ENCODE measurements at places on chromosomes 3 and 15.

GRCh38 chr15:80629355-80629754, 65.8 kb upstream of the ABHD17C start:
- DNase-seq = no peak

- no peak for DNase-seq
Observed at GRCh38 chr3:38782148-38782547, 33.9 kb downstream of the SCN10A start.

GRCh38 chr15:98896802-98897732, 110.5 kb downstream of the PGPEP1L start:
- DNase-seq = no peak

DNA sequence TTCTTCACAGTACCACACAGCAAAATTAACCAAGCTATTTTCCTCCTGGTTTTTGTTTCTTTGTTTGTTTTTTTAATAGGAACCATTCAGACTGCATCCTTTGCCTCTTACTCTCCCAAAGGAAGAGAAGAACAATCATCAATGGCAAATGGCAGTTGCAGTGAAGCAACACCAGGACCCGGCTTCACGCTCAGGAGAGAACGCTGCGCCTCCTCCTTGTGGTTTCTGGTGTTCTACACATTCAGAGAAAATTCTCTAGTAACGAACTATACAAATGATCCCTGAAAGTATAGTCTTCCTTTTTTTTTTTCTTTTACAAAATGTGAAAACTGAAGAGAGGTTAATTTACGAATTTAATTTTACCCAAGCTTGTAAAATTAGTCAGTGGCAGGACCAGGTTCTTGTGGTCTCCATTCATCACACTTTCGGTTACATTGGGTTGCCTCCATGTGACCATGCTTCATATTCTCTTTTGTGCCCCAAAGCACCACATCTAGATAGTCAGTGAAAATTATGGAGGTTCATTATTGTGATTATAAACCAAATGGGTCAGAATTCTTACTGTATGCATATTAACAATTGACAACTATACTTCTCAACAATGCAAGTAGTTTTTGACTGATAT, 10.6 kb upstream of the MINDY2 start:
- DNase-seq = no peak

DNA sequence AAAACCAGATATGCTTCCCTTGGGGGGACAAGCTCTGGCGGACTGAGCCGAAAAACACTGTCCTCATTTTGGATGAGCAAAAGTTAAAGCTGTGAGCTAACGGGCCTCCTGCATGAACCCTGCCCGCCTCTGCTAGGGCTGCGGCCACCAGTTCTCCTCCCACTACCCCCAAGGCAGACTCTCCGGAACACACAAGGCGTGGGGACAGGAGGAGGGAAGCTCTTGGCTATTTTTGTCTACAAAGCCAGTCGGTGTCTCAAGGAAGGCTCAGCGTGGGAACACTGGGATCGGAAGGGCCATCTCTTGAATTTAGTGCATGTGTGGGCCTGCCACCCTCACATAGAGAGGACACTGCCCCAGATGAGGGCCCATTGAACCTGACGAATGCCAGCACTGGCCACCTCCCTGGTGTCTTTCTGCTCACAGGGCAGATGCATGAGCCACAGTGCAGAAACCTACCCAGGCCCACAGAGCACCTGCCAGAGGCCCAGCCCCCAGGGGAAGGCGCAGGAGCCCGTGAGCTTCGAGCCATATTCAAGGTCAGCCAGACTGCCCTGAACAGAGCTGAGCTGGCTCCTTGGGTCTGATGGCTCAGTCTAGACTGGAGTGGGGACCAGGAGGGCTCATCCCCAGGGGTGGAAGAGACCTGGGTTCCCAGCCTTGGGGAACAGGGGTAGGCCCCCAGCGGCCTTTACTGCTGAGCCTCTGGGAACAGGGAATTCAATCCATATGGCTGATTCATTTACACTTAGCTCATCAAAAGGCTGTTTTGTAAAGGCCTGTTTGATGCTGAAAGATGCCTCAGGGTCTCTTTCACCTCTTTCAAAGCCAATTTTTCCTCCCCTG, 38.3 kb downstream of the HCN4 start:
- no peak for DNase-seq

GRCh38 chr3:187165144-187165543, 25.8 kb upstream of the RPL39L start:
- peak; percentile 56 for DNase-seq

DNA sequence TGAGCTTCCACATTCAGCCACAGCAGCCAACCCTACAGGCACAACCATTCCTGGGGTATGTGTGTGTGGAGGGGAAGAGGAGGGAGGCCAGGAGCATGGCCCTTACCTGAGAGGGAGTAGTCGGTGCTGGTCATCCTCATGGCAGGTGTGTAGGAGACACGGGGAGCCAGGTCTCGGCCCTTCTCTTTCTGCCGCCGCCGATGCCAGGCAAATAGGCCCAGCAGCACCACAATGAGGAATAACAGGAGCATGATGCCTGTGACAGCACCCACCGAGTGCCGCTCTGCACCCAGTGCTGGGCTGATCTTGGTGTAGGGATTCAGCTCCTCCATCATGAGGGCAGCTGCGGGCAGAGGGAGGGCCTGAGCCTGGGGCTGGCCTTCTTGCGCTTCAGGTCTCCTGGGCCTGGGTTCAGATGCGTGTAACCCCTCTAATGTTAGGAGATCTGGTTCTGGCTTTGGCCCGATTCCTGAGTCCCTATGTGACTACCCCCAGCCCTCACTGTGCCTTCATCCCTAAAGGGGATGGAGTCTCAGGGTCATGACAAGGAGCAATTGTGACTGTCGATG, 44.4 kb downstream of the RAB11A start:
- no peak for DNase-seq

- no peak for DNase-seq
Observed at GRCh38 chr3:126985132-126985985, 2.4 kb downstream of the PLXNA1 start.

GRCh38 chr15:97078591-97078990, 748.1 kb downstream of the NR2F2 start:
- DNase-seq = no peak

DNA sequence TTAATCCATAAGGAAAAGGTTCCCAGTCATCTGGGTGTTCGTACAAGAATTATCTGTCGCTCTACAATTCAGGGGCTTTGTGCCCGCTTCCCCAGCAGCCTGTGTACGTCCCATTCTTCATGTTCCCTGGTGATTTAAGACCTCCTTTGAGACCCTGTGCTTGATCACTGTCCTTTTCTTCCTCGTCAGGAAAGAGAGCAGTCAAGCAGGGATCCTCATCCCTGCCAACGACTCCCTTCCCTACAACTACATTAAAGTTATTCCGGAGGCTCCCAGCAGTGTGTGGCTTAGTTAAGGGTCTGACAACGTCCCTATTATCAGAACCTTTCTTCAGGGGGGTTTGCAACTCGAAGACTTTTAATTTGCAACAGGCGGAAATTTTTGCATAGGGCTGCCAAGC, 175.7 kb downstream of the FOXP1 start:
- DNase-seq = no peak

GRCh38 chr3:53109190-53109589, 21.0 kb downstream of the RFT1 start:
- DNase-seq = no peak

- no peak for DNase-seq
Observed at GRCh38 chr3:103494011-103494410, 1059.2 kb downstream of the ZPLD1 start.

DNA sequence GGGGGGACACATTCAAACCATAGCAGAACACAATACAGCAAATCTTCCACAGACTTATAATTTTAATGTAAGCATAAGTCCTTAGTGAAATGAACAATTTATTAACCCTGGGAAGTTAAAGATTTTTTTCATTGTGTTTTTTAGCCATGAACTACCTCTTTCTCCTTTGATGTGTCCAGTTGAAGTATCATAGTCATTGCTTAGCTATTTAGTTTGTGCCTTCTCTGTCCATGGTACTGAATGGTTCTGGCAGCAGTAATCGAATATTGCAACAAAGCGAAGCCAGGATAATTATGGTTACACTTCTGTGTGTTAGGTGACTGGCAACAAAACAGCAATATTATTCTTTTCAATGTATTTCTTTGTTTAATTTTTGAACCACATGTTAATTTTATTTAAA, 403.0 kb upstream of the ONECUT1 start:
- no peak for DNase-seq

- no peak for DNase-seq
Observed at GRCh38 chr15:63909819-63910437, 76.2 kb upstream of the HERC1 start.

GRCh38 chr15:93067649-93068085, 21.3 kb downstream of the RGMA start:
- no peak for DNase-seq

- no peak for DNase-seq
Observed at GRCh38 chr3:81395739-81396513, 365.5 kb downstream of the GBE1 start.

- DNase-seq = peak; percentile 48
Observed at GRCh38 chr3:119322021-119322834, 28.0 kb downstream of the ARHGAP31 start.

GRCh38 chr3:192879346-192880031, 38.2 kb downstream of the MB21D2 start:
- no peak for DNase-seq

DNA sequence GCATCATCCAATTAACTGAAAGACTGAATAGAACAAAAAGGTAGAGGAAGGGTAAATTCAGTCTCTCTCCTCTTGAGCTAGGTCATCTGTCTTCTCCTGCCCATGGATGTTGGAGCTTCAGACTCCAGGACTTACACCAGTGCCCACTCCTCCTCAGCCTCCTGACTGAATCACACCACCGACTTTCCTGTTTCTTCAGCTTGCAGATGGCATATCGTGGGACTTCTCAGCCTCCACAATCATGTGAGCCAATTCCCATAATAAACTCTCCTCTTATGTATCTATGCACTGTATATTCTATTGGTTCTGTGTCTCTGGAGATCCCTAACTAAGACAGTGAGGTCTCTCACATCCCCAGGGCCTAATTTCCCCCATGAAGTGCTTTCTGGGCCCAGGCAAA, 140.4 kb downstream of the CD47 start:
- DNase-seq = peak; percentile 63

- peak; percentile 83 for DNase-seq
Observed at GRCh38 chr15:98853161-98853560, 154.4 kb downstream of the PGPEP1L start.

- DNase-seq = no peak
Observed at GRCh38 chr3:52846432-52846965, 11.7 kb upstream of the MUSTN1 start.

DNA sequence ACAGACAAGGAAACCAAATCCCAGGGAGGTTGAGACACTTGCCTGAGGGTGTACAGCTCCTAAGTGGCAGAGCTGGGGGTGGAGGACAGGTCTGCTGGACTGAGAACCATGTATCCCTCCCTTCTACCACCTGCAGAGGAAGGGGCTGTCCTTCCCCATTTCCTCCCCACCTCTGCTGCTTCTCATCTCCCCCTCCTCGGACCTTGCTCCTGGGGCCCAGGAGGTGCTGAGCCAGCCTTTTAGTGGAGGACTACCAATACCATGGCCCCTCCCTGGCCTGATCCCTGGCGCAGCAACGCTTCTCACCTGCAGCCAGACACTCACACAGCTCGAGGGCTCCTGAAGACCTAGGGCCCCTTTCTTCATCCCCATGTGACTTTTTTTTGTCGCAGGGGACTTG, 50.4 kb downstream of the IDH2 start:
- no peak for DNase-seq

- no peak for DNase-seq
Observed at GRCh38 chr15:86840996-86841395, 761.3 kb downstream of the AGBL1 start.

DNA sequence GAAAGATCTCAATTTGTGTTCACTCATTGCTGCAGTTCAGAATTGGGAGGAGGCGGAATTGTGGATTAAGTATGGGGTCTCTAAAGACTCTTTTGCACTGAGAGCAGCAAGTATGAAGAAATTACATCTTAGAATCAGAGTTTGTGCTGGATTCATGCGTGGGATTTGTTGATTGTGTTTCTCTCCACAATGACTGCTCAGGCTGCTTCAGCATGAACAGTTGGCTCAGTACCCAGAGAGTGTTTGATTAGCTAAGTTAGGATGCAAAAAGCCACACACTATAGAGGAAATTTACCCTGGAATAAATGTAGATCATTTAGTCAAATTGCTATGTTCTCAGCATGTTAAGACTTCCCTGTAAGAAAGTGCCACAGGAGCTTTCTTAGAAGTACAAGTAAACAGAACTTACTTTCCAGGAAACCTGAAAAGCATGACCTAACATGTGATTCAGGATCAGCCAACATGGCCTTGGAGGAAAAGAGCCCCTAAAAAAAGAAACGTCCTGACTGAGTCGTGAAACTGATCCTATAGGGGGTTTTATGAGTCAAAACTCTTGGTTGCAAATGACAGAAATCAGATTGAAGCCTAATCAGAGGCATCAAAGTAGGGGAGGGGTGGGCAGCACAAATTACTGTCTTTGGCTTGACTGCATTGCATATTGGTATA, 32.6 kb downstream of the HHLA2 start:
- DNase-seq = peak; percentile 18

DNA sequence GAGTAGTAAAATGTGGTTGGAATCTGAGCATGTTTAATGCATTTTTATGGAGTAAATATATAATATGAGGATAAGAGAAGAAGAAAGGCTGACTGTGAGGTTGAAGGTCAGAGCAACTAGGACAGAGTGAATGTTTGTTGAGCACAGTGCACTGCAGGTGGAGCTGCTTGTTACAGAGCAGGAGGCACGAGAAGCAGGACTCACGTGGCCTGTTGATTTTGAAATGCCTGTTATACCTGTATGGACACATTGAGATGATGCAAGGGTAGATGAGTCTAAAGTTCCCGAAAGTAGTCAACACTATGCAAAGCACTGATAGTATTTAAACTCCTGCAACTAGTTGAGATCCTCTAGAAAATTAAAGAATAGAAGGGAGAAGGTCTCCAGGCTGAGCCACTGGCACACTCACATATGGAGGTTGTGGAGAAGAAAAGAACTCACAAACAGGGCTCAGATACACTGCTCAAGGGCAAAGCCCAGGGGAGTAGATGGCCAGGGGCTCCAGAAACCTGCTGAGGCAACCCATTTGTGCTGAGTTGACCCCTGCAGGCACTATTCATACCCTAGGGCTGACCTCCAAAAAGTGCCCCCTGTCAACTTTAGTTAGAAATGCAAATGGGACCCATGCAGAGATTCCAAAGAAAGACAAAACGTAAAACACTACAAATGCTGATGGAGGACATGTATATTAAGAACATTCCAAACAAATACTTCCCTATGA, 541.5 kb downstream of the GABRG3 start:
- no peak for DNase-seq

GRCh38 chr15:34367101-34368081, at the start of gene LPCAT4:
Gene LPCAT4 (minus strand): TSS chr15:34367196. CDS start chr15:34367100, 96 bp downstream.
- DNase-seq = peak; percentile 88

DNA sequence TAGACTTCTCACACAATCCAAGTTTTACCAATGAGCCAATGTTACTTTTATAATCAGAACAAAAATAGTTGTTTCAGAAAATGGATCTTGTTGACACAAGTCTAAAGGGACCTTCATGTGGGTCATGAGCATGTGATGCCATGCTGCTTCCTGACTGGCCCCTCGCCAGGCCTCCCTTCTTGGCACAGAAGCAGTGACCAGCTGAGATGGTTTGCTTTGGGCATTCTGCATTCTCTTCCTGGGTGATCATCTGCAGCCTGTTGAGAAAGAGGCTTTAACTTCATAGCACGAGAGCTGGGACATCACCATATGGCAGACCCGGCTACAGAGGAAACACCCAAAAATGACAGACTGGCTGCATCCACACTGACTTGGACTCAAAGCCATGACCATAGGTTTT, 45.7 kb downstream of the TGM4 start:
- DNase-seq = no peak
